Skin of body (tissue), 3 donors: ENCODE measurements at places on chromosomes 4 and X.

DNA sequence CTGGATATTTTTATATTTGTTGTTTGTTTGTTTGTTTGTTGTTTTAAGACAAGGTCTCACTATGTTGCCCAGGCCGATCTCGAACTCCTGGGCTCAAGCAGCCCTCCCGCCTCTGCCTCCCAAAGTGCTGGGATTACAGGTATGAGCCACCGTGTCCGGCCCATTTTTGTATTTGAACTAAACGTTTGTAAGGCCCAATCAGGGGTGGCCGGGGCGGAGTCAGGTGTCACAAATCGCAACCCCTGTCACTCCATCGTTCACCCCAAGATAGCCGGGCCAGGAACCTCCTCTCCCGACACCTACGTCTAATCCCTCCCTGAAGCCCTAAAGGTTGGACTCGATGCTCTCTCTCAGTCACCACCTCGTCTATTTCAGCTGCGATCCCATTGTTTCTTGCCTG is 722 bp upstream of the EFHC2 start:
- DNase-seq, result no peak

- DNase-seq, result no peak
Measured at GRCh38 chr4:3666263-3666662, 99.9 kb upstream of the ADRA2C start.

DNA sequence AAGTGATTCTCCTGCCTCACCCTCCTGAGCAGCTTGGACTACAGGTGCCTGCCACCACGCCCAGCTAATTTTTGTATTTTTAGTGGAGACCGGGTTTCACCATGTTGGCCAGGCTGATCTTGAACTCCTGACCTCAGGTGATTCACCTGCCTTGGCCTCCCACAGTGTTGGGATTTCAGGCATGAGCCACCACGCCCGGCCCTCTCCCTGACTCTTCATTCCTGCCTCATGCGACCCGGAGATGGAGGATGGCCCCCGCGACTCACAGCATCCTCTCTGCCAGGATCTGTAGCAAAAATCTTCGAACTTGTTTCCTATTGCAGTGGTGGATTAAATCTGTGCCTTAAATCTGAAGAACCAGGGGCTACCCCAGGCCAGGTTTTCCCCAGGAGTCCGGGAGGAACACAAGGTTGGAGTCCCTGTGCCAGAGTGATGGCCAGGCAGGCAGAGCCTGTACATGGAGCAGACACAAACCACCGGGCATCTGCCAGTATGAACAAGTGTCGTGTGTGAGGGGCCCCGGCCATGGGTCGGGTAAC is 11.5 kb downstream of the CPLX1 start:
- no peak for DNase-seq

GRCh38 chrX:136146614-136147314 is 569 bp upstream of the FHL1 start:
- DNase-seq, result no peak

DNA sequence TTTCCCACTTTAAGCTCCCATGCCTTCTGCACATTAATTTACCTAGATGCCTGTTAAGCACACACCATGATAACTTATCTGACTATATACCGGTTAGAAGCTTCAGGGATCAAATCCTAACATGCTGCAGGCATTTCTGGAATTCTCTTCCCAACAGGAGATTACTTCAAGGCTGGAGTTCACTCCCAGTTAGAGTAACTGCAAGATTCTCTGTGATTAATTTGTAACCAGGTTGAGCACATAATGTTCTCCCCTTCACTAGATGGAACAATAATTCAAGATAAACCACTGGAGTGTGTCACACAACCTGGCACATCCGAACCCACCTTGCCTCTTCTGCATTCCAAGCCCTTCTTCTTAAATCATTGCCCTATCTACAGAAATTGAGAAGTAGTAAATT is 11.8 kb upstream of the UGT2A3 start:
- no peak for DNase-seq

- no peak for DNase-seq
Measured at GRCh38 chr4:186137196-186137794, 32.8 kb downstream of the FAM149A start.

GRCh38 chrX:57899064-57899463 is 11.2 kb downstream of the ZXDA start:
- DNase-seq, result no peak

- no peak for DNase-seq
Measured at GRCh38 chr4:151801547-151802516, 41.0 kb upstream of the GATB start.

DNA sequence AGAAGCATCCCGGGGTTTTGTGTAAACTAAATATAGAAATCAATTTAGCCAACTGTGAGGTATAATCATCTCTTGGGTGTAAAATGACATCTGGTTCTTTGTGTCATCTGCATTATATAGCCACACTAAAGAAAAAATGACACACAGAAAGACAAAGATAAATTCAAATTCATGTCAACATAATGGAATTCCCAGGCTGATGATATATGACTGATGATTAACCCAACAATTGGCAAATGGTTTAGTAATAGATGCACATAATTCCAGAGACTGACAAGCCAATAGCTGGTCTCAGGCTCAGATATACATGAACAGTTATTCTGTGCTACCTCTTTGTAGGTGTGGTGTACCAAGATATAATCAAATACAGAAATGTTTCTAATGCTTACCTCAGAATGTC is 375.4 kb upstream of the PITX2 start:
- no peak for DNase-seq

- no peak for DNase-seq
Measured at GRCh38 chr4:144894573-144894972, 203.4 kb downstream of the ANAPC10 start.

DNA sequence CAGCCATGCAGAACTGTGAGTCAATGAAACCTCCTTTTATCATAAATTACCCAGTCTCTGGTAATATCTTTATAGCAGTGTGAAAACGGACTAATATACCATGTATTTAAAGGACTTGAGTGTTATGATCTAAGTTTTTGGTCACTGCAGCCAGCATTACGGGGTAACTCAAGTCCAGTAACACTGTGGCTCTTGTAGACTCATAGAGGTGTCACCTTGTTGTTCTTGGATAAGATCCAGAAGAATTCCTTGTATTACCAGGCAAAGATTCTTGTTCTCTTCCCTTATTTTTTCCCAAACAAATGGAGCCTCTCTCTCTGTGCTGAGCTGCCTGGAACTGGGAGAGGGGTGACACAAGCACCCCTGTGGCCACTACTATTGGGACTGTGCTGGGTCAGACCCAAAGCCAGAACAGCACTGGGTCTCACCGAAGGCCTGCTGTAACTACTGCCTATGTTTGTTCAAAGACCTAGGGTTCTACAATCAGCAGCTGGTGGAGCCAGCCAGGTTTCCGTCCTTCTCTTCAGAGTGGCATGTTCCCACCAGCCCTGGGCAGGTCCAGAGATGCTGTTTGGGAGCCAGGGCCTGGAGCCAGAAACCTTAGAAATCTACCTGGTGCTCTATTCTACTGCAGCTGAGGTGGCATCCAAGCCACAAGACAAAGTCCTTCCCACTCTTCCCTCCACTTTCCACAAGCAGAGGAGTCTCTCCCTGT is 43.7 kb upstream of the MED14 start:
- DNase-seq, result no peak

GRCh38 chr4:89745708-89746107 is 91.3 kb downstream of the SNCA start:
- DNase-seq, result no peak

DNA sequence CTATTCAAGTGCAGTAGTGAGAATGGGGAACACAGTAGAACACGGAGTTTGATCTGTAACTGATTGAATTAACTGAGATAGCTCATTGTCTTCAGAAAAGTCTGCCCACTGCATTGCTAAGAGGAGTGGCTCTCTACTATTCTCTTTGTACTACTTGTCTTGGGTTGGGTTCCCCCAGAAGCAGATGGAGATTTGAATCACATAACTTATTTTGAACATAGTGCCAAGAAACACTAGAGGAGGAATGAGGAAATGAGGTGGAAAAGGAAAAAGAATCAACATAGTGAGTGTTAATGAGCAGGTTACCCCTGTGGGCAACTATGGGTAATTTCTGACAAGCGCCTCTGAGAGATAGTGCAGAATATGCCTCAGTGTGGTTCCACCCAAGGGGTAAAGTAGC is 362.7 kb downstream of the STIM2 start:
- DNase-seq, result no peak

GRCh38 chrX:113399506-113400192 is 559.0 kb upstream of the AMOT start:
- DNase-seq, result no peak

GRCh38 chr4:166318810-166319525 is 445.9 kb downstream of the TLL1 start:
- DNase-seq, result no peak

DNA sequence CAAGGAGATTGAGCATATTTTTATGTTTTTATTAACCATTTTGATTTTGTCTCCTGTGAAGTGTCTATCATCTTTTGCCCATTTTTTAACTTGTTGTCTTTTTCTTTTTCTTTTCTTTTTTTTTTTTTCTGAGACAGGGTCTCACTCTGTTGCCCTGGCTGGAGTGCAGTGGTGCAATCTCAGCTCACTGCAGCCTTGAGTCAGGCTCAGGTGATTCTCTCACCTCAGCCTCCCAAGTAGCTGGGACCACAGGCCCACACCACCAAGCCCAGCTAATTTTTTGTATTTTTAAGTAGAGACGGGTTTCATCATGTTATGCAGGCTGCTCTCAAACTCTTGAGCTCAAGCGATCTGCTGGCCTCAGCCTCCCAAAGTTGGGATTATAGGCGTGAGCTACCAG is 4.6 kb upstream of the ADD1 start:
- no peak for DNase-seq

DNA sequence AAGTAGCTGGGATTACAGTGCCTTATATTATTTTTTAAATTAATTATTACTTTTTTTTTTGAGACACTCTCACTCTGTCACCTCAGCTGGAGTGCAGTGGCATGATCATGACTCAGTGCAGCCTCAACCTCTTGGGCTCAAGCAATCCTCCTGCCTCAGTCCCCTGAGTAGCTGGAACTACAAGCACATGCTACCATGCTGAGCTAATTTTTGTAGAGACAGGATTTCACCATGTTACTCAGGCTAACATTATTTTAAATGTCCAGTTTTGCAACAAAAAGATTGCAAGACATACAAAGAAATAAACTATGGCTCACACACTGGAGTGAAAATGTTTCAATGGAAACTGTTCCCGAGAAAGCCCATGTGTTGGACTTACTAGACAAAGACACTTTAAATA is 59.2 kb downstream of the MND1 start:
- no peak for DNase-seq

DNA sequence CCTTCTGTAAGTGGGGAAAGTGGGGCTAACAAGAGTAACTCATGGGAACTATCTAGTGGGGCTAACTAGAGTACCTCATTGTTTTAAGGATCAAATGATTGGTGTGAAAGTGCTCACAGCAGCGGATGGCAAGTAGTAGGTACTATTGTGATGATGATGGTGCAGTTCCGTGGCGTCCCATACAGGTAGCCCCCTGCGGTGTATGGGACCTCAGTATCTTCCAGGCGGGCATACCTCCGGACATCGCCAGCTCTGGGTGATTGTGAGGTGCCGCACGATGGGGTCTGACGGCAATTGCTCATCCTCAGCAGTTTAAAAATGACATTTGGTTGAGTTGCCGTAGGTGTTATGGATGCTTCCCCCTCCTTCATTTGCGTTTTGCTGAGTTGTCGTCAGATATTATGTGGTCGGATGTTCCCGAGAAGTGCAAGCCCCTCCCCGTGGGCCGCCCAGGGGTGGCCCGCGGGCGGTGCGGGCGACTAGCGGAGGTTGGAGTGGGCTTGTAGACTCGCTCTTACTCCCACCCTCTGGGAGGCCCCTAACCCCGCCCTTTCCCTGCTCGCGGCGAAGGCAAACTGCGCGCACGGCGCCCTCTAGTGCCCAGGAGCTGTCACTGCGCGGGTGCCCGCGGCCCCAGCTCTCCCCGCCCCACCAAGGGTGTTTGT is 18.3 kb upstream of the GPR101 start:
- no peak for DNase-seq

DNA sequence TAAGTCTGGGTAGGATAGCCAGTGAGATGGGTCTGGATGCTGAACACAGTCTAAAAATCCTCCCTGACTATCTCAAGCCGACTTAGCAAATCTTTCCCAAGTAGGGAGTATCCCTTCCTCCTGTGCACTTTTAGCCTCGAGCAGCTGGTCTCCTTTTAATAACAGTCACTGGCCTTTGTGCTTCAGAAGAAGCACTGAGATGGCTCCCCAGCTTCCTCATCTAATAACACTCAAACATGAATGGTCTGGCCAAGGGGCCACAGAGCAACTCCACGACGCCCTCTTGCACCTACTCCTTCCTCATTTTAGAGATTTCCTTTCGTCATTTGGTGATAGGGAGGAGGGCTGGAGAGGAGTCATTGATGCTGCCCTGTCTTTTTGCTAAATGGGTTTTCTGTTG is 78.8 kb upstream of the TMEM150C start:
- no peak for DNase-seq

- no peak for DNase-seq
Measured at GRCh38 chrX:101208152-101208905, 11.3 kb upstream of the DRP2 start.

GRCh38 chr4:96993560-96993959 is 1149.7 kb downstream of the STPG2 start:
- no peak for DNase-seq

GRCh38 chrX:120486786-120487185 is 17.7 kb upstream of the LAMP2 start:
- DNase-seq, result no peak

DNA sequence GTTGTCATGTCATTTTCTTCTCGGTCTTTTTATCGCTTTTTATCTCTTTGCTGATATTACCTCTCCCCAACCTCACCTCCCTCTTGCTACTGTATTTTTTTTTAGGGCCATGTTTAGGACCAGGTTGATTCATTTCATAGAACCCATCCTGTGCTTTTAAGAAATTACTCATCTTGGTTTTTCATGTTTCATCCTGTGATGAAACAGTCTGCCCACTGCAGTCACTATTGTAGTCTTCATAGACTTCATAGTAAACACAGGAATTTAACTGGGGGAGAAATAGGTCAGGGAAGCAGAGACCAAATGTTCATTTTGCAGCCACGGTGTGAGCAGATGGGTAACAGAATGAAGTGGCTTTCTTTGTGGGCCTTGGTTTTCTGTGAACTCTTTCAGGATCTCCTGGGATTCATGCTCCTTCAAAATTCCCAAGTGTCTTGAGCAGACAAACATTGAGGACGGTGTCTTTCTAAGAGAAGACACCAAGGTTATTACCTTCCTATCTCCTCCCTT is 161.8 kb downstream of the NAA11 start:
- DNase-seq, result no peak

GRCh38 chr4:55249476-55249875 is 96.6 kb upstream of the SRD5A3 start:
- DNase-seq, result no peak

DNA sequence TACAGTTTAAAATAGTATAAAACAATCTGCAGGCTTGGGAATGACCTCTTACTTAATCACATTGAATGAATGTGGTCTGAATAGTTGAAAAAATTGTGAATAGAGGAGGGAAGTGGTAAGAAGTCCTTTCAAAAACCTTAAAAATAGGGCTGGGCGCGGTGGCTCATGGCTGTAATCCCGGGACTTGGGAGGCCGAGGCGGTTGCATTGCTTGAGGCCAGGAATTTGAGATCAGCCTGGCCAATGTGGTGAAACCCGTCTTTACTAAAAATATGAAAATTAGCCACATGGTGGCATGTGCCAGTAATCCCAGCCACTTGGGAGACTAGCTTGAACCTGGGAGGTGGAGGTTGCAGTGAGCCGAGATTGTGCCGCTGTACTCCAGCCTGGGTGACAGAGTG is 36.5 kb downstream of the HERC3 start:
- no peak for DNase-seq
